OCI-M1 (cell line): ENCODE measurements at places on chromosomes 13 and 19.

- DNase-seq: no peak
These were observed 1703.2 kb downstream of the EFNB2 start for GRCh38 chr13:104832231-104832630.

- DNase-seq: no peak
These were observed 260.0 kb upstream of the DACH1 start for GRCh38 chr13:72127031-72127430.

GRCh38 chr13:26562512-26562890 is 5.0 kb downstream of the WASF3 start:
- no peak for DNase-seq

- DNase-seq: no peak
These were observed 42.0 kb downstream of the ZNF486 start for GRCh38 chr19:20209051-20209450.

DNA sequence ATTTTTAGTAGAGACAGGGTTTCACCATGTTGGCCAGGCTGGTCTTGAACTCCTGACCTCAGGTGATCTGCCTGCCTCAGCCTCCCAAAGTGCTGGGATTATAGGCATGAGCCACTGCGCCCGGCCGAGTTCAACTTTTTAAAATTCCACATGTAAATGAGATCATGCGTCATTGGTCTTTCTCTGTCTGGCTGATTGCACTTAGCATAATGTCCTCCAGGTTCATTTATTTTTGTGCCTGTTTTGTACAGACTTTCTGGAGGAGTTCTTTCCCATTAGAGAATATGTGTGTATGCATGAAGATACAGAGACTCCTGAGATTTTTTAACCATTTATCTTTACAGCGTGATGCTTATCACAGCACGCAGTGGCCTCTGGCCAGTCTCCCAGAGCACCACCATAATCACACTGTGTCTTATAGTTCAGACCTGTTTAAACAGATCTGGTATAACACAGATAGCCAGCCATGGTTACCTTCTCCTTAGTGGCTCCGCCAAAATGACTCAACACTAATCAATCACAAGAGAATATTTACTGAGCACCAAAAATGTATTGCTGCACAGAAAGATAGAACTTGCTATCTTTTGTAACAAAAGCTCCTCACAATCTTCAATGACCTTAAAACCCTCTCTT is 11.4 kb upstream of the STARD13 start:
- DNase-seq: peak; percentile 61

GRCh38 chr19:49506575-49507105 is 5.8 kb upstream of the FCGRT start:
- DNase-seq: peak; percentile 91

DNA sequence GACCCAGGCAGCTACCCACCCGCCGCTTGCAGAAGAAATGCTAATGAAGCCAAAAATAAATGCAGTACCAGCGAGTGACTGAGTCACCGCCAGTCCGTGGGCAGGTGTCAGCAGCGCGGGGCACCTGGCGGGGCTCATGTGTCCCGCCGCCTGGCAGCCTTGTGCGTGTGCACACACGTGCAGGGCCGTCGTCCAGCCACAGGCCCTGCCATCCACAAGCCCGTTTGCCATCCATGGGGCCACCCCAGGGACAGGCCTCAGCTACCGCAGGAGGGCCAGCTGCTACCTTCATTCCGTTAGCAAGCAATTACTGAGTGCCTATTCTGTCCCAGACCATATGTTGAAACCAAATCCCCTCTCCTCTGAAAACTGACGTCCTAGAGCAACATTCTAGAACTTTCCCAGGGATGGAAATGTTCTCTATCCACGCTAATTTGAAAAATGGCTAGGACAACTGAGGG is 20.5 kb downstream of the NCAN start:
- no peak for DNase-seq
